ENCODE measurements at places on chromosomes 6 and 20.

DNA sequence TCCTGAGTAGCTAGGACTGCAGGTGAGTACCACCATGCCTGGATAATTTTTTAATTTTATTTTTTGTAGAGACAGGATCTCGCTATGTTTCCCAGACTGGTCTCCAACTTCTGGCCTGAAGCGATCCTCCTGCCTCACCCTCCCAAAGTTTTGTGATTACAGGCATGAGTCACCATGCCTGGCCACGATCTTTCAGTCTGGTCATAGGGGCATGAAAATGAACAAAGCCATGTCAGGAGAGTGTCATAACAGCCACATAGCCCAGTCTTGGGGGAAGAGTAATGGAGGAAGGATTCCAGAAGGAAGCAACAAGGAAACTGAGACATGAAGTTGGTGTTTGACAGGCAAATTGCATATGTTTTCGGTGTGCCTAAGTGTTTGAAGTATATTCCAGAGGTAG lies 17.0 kb upstream of the SNX3 start:
- DNase-seq: no peak

DNA sequence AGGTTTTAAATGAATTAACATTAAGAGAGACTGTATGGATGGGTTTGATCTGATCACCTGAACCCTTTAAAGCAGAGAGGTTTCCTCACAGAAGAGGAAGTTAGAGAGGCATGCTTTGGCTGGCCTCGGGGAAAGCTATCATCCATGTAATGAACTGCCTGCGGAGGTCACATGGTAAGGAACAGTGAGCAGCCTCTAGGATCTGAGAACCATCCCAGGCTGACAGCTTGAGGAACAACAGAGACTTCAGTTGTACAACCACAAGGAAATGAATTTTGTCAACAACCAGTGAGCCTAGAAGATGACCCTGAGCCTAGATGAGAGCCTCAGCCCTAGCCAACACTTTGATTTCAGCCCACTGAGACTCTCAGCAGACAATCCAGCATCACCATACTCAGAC lies 2.9 kb upstream of the COL21A1 start:
- no peak for DNase-seq

GRCh38 chr6:21115111-21115510 lies 478.4 kb upstream of the SOX4 start:
- no peak for DNase-seq

DNA sequence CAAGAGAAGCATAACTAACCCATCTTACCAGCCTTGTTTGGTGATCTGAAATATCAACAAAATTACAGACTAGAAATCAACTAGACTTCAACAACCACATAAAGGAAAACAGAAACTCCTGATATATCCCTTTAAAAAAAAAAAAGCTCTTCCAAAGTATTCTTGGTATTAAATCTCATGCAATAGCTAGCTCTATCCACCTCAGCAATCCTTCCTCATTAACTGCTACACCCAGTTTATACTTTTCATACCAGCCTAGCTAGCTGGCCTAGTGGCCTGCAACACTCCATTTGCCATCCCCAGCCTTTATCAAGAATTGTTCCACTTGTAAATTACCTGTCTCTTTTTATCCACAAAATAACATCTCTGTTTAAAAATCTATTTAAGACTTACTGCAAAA lies 69.0 kb downstream of the BACH2 start:
- no peak for DNase-seq

DNA sequence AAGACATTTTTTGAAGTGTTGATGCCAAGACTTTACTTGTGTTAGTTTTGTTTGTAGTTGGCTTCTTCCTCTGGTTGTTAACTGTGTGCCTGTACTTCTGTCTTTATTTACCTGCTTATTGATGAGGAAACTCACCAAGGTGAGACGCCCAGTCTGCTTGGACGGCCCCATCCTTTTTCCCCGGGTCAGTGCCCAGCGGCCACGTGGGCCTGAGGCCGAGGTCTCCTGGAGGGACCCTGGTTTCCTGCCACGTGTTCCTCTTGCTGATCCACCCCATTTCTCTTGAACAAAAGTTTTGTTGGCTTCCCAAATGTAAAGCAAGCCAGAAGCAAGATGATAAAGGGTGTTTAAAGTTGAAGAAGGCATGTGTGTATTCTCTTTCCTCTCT lies 24.8 kb downstream of the DUSP22 start:
- no peak for DNase-seq

GRCh38 chr20:20241976-20242375 lies 125.9 kb upstream of the INSM1 start:
- DNase-seq: no peak

DNA sequence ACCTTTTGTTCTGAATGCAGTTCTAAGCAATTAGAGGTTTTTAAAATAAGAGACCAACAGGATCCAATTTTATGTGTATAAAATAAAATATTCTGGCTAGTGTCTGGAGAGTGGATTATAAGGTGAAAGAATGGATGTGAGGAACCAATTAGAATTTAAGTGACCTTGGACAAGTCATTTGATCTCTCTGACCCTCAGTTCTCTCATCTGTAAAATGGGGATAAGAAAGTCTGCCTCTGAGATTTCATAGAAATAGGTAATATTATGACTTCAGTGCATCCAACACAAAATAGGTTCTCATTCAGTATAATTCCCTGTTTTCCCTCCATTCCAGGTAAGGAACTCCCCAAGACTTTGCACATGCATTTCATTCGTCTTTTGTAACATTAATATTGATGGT lies 18.9 kb downstream of the CASS4 start:
- DNase-seq: no peak

GRCh38 chr6:83215131-83216047 lies 22.2 kb downstream of the RWDD2A start:
- peak; percentile 32 for DNase-seq

All from urothelium cell line (cell line).